Upper lobe of right lung (tissue), 1 donor: ENCODE measurements at places on chromosomes 5 and 9.
A peak's percentile ranks its signal among the peaks of the same experiment; 100 is the strongest.

DNA sequence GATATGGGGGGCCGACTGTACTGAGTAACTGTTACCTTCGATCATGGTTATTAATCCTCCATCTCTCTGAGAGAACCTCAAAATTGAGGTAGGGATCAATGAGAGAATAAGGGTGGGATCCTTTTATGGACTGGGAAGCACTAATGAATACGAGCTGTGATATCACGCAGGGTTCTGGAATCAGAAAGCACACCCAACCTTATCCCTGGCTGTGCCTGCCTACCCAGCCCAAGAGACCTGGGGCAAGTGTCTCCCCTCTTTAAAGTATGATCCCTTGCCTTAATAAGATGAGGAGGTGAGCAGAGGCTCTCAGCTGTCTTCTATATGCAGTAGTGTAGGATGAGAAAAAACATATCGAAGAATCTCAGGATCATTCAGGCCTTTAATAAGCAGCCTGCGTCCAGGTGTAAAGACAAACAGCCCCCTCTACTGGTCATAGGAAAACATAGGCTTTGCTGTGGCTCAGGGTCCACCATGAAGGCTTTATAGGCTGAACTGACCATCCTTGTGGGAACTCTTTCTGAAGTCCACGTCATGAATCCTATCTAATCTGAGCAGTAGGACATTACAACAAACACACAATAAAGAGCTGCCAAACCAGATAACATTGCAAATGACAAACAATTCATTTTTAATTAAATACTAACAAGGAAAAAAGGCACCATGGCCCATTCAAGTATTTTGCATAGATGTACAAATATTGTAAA lies 16.8 kb downstream of the NIPAL4 start:
- no peak for DNase-seq

- DNase-seq, result no peak
Observed at GRCh38 chr5:172569861-172570558, 71.1 kb upstream of the NEURL1B start.

- DNase-seq, result no peak
Observed at GRCh38 chr9:135908093-135908753, 877 bp upstream of the CAMSAP1 start.

DNA sequence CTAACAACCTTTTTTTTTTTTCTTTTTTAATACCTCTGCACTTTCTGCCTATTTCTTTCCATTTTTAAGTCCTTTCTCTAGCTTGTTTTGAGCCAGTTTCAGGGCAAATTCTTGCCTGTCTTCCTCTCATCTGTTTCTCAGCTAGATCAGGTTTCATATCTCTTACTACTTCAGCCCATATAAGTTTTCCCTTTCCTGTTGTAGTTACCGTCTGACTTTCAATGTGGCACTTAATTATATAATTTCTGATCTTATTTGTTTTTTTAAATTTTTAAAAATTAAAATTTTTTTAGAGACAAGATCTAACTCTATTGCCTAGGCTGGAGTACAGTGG lies 104.7 kb upstream of the ELL2 start:
- DNase-seq, result no peak

- peak; percentile 91 for DNase-seq
Observed at GRCh38 chr9:130451509-130452388, 7.0 kb downstream of the ASS1 start.

- no peak for DNase-seq
Observed at GRCh38 chr9:100880284-100880683, 148.2 kb upstream of the PLPPR1 start.

DNA sequence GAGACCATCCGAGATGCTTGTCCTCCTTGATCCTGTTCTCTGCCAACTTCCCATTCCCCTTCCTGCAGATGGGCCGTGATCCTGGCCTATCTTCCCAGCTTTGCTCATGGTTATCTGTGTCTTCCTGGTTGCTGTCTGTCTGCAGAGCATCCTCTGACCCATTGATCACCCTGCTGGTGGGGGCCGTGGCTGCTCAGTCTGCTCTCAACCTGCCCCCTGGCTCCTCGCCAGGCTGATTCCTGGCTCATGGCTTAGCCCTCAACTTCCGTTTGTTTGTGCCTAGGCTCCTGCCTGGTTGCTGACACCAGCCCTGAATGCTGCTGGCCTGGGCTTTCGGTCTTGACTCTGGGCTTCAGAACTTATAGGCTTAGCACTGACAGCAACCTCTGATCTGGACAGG lies 67.1 kb upstream of the SMIM15 start:
- no peak for DNase-seq

DNA sequence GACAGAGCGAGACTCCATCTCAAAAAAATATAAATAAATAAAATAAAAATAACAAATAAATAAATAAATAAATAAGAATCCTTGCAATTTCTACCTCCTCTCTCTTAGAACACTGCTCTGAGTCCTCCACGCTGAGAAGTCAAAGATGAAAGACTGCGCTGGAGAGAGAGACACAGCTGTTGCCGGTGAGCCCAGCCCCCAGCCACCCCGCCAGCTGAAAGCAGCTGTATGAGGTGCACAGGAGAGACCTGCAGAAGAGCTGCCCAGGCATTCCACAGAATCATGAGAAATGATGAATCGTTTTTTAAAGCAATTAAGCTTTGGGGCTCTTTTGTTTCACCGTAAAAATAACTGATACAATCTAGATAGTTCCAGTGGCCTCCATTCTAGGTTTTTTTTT lies 16.3 kb upstream of the STRBP start:
- DNase-seq, result no peak

GRCh38 chr5:32076699-32077695 lies 97.1 kb downstream of the GOLPH3 start:
- DNase-seq, result no peak

- no peak for DNase-seq
Observed at GRCh38 chr9:84567805-84568204, 101.7 kb upstream of the NTRK2 start.

DNA sequence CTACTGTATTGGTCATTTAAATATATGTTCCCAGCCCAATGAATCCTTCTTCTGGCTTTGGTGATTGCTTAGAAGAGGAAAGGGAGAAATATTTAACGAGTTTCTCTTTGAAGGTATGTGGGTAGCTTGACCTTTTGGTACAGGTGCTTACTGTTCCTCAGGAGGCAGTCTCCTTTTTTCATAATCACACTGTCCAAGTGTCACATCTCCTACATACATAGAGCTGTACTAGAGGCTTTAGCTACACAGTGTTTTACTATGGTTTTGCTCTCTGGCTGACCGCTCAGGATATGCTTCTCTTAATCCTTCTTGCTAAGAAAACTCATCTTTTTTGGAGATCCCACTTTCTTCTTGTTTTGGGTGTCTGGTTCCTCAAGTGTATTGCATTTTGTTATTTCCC lies 6.9 kb downstream of the ERBIN start:
- DNase-seq, result no peak

- no peak for DNase-seq
Observed at GRCh38 chr9:70589571-70590314, 175.3 kb upstream of the KLF9 start.

- no peak for DNase-seq
Observed at GRCh38 chr9:96279932-96280331, 22.0 kb downstream of the HSD17B3 start.

- no peak for DNase-seq
Observed at GRCh38 chr5:43854697-43855292, 251.8 kb downstream of the NNT start.

GRCh38 chr9:105452185-105452584 lies 4.4 kb downstream of the FSD1L start:
- no peak for DNase-seq

DNA sequence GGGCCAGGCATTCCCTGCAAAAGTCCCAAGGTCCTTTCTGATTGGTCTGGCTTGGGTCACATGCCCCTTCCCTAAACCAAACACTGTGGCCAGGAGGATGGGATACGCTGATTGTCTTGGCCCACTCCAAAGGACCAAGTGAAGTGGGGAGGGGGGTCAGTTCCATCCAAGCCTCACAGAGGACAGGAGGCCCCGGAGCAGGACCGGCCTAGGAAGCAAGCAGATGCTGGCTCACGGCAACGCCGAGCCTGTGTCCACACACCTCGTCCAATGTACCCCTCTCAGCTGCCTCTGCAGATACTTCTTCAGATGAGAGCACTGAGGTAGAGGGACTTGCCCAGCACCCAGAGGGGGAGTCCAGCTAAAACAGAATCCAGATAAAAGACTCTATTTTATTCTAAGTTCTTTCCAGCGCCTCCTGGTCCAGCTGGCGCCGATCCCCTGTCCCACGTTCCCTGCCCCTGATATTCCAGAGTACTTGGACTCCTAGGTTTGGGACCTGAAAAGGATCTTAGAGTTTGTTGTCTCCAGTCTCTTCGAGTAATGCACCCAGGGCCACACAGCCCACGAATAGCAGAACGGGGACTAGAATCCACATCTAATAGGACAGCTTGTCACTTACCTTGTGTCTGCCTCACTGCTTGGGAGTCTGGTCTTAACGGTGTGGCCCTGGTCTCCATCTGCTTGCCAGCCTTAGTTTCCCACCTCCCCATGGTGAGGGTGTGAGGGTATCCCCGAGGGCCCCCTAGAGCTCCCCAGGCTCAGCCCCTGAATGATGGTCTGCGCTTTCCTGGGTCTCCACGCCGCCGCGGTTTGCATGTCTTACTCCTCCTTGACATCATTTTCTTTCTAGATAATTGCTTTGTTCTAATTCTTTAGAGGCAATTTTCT lies 72.4 kb upstream of the UNC5A start:
- DNase-seq, result peak; percentile 39

- DNase-seq, result no peak
Observed at GRCh38 chr5:103458497-103459040, 104.0 kb downstream of the NUDT12 start.

- DNase-seq, result no peak
Observed at GRCh38 chr5:156981481-156981880, 18.5 kb upstream of the TIMD4 start.

DNA sequence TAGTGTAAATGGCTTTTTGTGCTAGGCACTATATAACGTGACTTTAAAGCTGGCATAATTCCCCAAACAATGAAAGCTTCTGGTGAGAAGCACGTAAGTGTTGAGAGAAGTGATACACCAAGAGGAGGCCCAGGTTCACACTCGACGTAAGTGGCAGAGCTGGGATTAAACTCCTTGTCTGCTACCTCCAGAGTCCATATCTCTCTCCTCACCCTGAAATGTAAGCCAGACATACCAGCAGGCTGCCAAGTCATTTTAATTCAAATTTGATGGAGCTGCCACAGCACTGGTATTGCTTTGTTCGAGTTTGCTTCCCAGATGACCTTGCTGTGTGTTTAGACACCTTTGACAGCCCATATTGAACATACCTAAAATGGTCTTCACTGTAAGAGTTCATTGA lies 319.7 kb downstream of the GLIS3 start:
- no peak for DNase-seq

DNA sequence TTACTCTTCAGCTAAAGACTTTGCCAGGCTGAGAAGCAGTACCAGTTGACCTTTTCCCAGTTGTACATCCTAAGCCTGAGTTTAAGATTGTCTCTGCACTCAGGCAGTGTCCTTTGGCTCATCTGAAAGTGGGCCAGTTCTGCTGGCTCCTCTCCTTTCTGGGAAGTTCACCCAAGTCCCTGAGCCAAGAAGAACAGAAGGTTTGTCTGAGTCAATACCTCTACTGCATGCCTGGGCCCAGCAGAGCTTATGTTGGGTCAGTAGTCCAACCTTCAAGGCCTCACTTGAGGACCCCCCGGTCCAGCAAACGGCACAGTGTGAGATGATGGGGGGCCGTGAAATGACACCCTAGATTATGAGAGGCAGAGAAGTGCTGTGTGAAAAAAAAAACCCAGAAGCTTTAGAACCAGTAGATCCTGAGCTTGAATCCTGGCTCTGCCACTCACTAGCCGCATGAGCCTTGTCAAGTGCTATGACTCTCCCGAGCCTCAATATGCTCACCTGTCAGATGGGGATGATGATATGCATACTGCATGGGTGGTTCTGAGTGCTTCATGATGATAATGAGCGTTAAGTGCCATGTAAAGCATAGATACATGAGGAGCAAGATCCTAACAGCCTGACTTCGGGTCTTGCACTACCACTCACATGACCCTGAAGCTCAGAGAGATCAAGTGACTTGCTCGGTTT lies 156.0 kb downstream of the MACROH2A1 start:
- DNase-seq, result peak; percentile 30

GRCh38 chr5:157216391-157217142 lies 35.9 kb downstream of the ITK start:
- no peak for DNase-seq

GRCh38 chr9:75185585-75186170 lies 97.4 kb downstream of the OSTF1 start:
- no peak for DNase-seq

GRCh38 chr5:107598958-107599357 lies 71.8 kb downstream of the EFNA5 start:
- DNase-seq, result no peak

DNA sequence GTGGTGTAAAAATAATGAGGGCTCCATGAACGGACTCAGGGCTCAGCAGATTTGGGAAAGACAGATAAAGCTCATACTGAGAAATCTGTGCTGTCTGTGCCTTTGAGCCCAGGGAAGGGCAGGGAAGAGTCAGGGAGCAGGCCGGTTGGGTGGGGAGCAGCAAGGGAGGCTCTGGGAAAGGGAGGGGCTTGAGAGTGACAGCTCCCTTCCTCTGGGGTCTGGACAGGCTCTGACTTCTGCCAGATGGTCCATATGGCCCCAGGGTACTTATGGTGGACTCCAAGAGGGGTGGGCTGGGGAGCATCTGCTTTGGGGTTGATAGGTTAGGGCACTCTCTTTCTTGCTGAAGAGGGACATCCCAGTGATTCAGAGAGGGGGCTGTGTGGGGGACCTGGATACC lies 2.1 kb downstream of the NPR2 start:
- no peak for DNase-seq

DNA sequence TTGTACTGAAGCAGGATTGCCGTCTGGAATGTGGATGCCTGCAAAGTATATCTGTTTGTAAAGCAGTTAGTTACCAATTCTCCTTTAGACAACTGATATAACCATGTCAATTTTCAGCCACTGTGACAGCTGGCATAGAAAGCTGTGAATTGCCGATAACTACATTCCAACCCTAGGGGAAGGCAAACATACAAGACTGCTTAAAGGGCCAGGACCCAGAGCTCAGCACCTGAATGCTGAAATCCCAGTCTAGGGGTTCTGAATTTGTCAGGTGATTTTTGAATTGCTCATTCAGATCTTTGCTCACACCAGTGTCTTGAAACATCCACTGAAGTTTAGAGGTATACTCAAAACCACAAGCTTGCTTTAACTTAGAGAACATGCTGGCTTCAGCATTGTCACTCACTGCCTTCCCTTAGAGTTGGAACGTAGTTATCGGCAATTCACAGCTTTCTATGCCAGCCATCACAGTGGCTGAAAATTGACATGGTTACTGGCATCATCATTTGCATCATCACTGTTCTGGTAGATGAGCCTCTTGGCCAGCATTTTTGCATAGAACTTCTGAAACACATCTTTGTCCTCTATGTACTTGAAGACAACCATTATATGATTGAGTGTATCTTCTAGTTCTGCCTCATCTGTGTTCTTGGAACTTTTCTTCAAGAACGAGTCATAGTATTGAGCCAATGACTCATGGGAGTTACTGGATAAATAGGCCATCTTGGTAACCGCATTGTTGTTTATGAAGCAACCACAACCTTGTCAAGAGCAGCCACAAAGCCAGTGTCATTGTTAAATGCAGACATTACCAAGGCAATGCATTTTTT lies 82.1 kb downstream of the CCDC192 start:
- DNase-seq, result no peak
